ENCODE measurements at places on chromosomes 2 and 18.

DNA sequence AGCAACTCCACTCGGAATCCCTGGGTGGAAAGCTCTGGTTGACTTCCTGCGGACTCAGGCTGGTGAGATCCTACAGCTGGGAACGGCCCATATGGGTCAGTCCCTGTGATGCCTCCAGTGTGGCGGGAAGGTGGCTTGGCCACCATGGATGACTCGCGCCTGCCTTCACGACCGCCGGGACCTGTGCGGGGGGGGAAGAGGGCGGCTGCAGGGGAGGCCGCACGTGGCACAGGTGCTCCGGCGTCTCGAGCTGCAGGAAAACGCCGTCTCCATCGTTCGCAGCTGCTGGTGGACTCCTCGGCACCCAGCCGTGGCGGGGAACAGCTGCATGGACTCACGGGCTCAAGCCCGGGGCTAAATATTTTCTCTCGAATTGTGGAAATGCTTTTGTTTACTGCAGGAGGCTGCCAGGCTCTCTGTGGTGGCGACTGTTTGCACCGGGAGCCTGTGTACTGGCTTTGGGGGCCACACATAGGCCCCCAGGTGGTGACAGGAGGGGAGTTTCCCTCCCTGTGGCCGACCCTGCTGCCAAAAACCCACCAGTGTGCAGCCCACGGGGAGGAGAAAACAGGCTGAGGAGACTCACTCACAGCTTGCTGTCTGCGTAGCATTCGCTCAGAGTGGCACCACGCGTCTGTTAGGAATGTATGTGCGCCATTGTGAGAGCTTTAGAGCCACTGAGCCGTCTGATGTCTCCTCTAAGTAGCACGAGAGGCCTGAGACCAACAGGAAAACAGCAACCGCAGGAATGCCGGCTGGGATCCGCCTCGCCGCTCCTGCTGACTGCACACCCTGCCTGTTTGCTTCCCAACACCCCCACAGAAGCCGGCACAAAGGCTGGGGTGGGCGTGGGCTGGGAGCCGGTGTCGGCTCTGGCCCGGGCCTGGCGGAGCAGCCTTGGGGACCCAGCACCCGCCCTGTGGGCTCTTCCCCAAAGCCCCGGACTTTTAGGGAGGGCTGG lies 89.2 kb downstream of the NFATC1 start:
- DNase-seq, result no peak

DNA sequence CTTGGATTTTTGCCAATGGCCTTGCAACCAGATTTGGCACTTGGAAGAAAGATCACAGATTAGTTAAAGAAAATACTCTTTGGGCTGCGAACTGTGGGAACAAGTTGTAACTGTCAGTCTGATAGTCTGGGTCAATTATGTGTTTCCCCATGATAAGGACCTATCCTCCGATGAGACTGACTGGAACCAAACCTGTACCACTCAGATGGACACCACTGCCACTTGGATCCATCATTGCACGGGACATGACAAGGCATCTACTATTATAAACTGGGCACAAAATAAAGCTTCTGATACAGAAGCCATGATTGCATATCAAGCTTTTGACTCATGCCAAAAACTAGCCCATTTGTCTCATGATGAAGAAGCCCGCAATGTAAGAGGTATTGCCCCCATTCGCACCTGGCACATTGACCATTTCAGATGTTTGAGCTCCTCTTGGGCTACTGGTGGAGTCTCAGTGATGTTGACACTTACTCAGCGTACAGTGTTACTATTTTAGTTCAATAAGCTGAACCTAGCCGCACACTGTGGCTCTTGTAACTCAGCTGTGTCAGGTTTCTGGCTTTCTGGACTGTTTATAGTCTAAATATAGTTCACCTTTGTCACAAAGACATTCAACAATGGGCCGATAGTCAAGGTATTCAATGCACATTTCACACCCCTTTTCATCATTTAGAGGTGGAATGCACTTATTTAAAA lies 179.8 kb upstream of the RBBP8 start:
- DNase-seq, result no peak

DNA sequence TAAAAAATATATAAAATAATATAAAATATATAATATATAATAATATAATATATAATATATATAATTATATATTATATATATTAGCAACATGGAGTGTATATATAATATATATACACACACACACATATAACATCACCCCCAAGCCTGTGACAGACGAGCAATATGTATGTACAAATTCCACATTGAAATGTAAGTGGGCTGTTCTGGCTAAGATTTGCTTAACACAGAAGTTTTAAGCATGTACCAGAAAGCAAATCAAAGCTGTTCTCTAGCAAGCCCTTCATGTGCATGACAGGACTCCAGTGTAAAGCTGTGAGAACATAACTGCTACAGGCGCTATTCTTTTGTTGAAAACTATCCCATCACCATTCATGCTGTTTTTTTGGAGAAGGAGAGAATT lies 261.7 kb upstream of the TNP1 start:
- DNase-seq, result no peak

DNA sequence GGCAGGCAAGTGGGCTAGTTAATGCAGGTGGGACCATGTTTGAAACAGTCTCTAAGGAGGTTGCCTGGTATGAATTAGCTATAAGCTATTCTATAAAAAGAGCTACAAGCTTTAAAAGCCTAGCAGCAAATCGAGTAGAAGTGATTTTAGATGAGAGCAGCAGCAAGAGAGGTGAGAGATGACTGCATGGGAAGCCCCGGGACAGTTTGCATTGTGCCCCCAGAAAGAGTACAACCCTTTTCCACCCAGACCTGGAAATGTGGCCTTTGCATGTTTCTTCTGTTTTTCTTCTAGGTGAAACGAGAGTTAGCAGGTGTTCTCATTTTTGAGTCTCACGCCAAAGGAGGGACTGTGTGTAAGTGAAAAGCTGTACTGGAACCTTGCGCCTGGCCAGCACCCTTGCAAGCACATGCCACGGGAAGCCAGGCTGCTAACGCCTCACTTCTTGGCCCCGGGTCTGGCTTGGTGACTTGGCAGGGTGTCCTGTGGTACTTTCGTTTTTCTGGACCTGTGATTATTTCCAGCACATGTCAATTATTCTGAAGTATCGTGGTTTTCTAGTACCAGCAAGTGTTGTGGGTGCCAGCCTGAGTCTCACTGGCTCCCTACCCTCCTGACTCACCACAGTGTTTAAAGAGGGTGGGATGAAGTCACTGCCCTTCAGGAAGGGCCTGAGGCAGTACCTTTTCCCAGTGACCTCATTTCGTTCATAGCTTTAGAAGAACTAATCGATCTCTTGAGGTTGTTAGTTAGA lies 90.3 kb upstream of the MAP3K20 start:
- DNase-seq, result no peak

- DNase-seq, result no peak
Observed at GRCh38 chr2:129619471-129619870, 360.0 kb upstream of the RAB6C start.

All from esophagus squamous epithelium (tissue), 5 donors.